Activated effector memory CD4-positive, alpha-beta T cell treated with anti-CD3 and anti-CD28 coated beads, Interleukin-2, amount 50 U/mL, for 16 hours (primary cell): ENCODE measurements at places on chromosomes 13 and 19.

DNA sequence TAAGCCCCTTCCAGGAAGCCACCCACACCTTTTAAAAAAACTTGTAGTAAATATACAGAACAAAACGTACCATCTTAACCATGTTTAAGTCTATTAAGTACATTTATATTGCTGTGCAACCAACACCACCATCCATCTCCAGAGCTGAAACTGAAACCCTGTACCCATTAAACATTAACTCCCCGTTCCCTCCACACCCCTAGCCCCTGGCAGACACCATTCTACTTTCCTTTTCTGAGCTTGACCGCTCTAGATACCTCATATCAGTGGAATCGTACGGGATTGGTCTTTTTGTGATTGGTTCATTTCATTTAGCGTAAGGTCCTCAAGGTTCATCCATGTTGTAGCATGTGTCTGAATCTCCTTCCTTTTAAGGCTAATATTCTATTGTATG, 13.0 kb upstream of the SPATA13 start:
- no peak for DNase-seq

DNA sequence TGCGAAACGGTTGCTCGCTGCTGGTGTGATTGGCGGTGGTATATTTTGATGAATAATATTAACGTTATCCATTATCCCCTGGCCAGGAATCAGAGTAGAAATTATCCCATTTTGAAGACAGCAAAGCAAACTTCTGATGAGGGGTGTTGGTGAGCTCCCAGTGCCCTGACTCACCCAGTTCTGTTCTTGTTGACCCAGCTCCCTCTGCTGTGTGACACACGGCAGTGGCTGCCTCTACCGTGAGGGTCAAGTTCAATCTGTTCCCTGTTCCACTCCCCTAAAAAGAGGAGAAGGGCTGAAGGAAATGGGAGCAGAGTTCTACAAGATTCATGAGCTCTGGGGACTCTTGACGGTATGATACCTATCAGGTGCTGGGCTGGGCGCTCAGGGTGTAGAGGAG, 2.0 kb downstream of the CAMSAP3 start:
- DNase-seq: no peak

DNA sequence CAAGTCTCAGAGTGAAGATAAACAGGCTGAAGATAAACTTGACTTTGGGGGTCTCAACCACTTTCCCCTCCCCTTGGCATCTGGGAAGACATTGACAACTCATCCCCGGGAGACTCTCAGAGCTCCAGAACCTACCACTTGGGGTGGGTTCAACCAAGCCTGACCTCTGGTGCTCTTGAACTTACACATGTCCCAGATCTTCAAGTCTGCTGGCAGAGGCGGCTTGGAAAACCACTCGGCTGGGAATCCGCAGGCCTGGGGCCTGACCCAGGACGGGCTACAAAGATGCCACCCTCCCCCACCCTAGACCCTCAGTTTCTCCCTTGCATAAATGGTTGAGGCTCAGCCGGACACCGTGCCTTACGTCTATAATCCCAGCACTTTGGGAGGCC, 512 bp downstream of the LRRC8E start:
- no peak for DNase-seq

DNA sequence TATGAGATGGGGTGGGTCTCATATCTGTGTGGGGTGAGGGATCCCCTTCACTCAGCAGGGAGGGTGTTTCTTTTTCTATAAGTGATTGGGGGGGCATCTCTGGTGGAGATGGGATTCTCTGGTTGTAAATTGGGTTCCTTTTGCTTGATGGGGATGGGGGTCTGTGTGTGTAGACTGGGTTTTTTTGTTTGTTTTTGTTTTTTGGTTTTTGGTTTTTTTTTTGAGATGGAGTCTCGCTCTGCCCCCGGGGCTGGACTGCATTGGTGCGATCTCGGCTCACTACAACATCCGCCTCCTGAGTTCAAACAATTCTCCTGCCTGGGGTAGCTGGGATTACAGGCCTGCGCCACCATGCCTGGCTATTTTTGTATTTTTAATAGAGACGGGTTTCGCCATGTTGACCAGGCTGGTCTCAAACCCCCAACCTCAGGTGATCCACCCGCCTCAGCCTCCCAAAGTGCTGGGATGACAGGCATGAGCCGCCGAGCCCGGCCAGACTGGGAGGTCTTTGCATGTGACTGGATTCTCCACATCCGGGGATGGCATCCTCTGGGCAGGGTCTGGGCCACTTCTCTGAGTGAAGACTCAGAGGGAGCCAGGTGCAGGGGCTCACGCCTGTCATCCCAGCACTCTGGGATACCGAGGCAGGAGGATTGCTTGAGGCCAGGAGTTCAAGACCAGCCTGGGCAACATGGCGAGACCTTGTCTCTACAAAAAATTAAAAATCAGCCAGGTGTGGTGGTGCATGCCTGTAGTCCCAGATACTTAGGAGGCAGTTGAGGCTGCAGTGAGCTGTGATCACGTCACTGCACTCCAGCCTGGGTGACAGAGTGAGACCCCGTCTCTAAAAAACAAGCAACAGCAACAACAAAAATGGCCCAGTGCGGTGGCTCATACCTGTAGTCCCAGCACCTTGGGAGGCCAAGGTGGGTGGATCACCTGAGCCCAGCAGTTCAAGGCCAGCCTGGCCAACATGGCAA, 799 bp downstream of the MYBPC2 start:
- DNase-seq: no peak

GRCh38 chr19:36026091-36026876, 6.4 kb downstream of the CLIP3 start:
- DNase-seq: no peak

GRCh38 chr19:46115396-46116106, 8.9 kb downstream of the IGFL3 start:
- peak; percentile 69 for DNase-seq

DNA sequence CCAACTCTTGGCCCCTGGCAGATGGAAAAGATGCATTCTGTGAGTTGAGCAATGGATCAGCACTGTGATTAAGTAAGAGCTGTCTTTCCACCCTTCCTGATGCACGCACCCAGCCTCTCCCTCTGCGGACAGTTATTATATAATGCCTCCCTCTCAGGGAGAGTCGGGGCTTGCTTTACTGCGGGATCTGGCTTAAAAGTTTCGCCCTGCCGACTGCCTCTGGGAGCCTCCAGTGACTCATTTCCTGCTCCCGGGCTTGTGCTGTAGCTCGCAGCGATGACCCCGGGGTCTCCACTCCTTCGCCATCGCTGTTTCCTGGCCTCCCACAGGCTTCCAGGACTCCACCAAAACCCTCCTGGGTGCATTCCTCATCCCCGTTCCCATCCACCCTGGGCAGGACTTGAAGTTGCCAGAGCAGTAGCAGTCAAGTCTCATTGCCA, 107.4 kb upstream of the SLC7A1 start:
- DNase-seq: no peak

GRCh38 chr13:50126263-50126992, 111.2 kb downstream of the KCNRG start:
- DNase-seq: no peak

GRCh38 chr13:70310396-70311119, 202.3 kb upstream of the KLHL1 start:
- no peak for DNase-seq

DNA sequence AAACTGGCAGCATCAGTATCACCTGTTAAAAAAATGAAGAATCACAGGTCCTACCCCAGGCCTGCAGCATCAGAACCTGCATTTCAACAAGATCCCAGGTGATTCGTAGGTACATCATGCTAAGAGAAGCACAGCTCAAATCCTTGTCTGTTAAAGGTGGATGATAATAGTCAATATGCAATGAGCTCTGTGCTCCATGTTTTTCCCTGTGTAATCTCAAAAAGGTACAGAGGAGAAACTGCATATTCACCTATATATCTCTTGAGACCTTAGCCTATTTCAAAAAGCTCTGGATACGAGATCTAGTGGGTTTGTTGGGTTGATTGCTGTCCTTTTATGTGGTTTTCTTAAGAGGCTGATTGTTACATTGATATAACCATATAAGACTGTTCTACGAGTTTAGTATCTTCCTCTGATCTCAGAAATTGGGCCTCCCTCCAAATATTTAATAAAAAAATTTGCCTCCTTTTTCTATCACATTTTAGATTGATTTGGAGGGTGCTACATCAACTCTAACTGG, 148.9 kb downstream of the DCT start:
- no peak for DNase-seq

GRCh38 chr13:113814435-113814821, 49.4 kb downstream of the GAS6 start:
- no peak for DNase-seq

GRCh38 chr13:106418556-106418955, 116.9 kb downstream of the EFNB2 start:
- no peak for DNase-seq

DNA sequence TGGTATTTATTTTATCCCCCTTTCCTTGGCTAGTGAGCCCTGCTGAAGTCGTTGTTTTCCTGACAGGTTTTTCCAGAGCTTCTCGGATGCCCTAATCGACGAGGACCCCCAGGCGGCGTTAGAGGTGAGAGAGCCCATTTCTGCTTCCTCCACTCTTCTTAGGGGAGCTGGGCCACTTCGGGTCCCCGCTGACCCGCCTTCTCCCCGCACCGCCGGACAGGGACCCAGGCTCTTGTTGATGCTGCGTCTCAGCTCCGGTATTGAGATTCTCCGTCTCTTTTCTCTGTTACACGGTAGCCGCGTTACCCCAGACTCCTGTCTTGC, 306 bp downstream of the SUGT1 start:
- DNase-seq: no peak

- DNase-seq: no peak
Observed at GRCh38 chr13:108955741-108956140, 326.3 kb downstream of the MYO16 start.

GRCh38 chr13:23558675-23559536, 11.3 kb upstream of the TNFRSF19 start:
- no peak for DNase-seq

DNA sequence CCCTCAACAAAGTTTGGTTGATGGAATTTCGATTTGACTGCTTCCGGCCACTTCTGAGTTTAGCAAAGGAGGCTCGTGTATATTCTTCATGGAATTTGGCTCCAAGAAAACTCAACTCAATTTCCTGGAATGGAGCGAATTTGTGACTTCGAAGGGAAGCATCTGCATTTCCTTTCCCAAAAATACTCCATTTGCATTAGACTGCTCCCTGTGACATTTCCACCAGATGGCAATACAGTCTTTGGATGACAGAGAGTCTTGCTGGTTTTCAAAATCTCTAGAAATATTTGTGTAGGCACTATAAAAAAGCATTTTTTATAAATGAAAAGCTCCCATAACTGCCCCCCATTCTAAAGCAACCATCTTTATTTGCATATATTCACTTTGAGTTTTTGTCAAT, 4.1 kb downstream of the C1QTNF9 start:
- no peak for DNase-seq

DNA sequence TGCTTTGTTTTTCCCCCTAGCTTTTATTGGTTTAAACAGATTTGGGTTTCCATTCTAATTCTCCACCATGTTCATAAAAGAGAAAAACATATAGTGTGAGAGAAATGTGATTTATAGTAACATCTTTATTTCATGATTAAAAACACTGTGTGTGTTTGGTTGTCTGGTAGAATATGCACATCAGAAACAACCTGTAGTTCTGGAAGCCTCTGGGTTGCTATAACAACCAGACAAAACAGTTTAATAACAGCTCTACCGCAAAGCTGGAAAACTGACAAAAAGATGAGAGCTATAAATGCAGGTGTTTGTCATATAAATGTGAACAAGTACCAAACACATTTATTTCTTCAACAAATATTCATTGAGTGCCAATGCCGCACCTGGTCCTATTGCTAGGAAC, 9.8 kb downstream of the KBTBD6 start:
- no peak for DNase-seq

DNA sequence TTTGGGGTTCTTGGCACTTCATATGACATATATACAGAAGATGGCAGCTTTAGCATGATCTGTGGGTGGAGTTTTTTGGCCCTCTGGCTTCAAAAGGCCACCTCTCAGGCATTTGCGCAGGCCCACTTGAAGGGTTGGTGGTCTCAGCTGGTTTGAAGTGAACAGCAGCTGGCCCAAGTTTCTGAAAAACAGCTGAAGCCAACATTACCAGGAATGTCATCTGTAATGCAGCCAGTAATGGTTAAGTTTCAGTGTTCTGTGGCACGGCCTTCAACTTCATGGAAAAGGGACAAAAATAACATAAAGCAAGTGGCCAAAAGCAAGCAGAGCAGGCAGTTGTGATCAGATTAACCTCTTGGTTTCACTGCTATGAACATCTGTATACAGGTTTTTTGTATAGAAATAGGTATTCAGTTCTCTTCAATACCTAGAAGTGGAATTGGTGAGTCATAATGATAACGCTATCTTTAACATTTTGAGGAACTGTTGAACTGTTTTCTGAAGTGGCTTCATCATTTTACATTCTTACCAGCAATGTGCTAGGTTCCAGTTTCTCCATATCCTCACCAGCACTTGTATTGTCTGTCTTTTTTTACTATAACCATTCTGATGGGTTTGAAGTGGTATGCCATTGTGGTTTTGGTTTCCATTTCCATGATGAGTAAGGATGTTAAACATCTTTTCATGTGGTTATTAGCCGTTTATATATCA, 245.4 kb downstream of the SHISA2 start:
- no peak for DNase-seq

- DNase-seq: no peak
Observed at GRCh38 chr13:52738719-52739467, 727 bp downstream of the CNMD start.

DNA sequence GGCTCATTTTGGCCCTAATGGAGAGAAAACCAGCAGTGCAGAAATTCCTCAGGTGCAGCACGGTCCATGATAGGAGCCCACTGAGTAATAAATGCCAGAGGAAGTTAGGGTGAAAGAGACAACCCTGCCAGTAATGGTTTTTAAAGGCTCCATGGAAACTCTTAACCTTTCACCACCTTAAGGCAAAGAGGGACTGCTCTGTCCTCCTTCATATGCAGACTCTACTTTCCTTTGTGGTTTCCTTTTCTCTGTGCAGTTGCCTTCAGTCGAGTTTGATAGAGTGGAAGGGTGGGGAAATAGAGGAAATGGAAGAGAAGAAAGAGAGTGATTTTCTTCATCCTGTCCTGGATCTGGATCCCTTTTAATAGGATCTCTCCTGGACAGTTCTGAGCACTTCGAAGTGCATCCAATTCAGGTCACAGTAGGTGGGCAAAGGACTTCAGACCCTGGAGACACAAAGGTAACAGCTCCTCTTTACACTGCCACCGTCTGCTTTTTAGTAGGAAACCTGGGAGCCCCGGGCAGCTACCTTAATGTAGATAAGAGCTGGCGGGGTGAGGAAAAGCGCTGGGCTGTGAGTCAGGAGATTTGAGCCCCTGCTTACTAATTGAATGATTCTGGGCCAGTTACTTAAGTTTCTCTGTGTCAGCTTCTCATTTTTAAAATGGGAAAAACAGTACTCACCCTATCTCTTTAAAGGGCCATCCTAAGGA, 294.8 kb downstream of the KCNRG start:
- DNase-seq: no peak

DNA sequence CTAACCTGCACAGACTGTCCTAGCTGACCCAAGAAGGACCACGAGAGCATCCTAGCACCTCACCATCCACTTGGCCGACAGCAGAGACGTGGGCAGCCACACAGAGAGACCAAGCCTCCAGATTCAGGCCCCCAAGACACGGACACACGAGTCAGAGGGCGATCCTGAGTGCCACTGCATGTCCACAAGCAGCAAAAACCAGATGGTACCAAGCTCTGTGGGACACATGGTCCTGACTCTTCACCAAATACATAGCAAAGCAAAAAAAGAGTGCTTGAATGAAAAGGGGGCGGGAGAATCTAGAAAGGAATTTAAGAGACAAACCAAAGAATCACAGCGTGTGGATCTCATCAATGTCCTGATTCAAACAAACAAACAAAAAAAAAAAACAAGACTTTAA, 45.2 kb downstream of the MLLT1 start:
- no peak for DNase-seq
